ENCODE measurements at places on chromosomes 3 and 15.

GRCh38 chr15:33243869-33244268, 49.4 kb upstream of the FMN1 start:
- DNase-seq: peak; percentile 16

- DNase-seq: no peak
These were observed 5.6 kb downstream of the NEIL1 start for GRCh38 chr15:75352186-75353080.

DNA sequence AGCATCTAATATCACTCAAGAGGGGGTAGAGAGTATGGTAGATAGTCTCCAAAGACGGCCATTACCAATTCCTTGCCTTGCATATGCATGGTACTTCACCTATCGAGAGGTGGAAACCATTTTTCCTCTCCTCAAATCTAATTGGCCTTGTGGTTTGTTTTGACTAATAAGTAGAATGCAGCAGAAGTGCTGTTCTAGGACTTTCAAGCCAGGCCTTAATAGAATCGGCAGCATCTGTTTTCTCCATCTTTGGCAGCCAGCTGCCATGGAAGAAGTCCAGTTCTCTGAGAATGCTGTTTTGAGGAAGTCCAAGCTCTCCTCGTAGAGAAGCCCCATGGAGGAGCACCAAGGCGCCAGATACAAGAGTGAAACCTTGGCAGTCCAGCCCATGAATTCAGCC, 59.1 kb upstream of the RASGRP1 start:
- DNase-seq: no peak

DNA sequence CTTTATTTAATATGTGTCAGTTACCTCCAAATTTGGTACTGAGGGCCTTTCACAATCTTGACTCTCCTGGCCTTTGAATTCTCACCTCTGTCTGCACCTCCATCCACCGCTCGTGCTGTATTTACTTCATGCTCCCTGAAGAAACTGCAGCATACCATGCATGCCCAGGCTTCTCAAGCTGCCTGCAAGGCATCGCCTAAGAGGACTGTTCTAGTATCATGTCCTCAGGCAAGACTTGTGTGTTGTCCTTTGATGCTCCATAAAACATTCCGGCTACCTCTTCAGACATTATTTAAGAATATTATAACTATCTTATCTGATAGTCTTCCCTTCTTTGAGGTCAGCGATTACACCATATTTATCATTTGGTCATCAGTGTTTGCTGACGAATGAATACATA, 682.5 kb downstream of the NR2F2 start:
- DNase-seq: no peak

GRCh38 chr15:81480645-81481053, 106.6 kb upstream of the TMC3 start:
- peak; percentile 90 for DNase-seq

- no peak for DNase-seq
These were observed 356.3 kb downstream of the FOXP1 start for GRCh38 chr3:71227270-71227661.

DNA sequence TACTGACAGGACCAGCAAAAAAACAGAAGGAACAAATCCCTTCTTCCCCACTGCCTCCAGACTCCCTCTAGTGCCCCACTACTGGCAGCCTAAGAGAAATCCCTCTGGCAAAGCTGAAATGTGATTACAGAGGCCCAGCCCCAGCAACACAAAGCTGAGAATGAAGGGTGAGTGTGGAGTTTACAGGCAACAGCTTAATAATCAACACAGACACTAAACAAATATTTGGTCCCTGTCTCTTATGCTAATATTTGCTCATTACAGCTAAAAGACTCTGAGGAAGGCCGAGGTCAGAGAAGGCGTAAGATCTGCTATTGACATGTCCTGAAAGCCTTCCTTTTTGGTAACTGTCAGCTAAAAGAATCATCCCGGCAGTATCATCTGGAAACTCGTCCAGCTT, 308.5 kb upstream of the RASGRP1 start:
- no peak for DNase-seq

DNA sequence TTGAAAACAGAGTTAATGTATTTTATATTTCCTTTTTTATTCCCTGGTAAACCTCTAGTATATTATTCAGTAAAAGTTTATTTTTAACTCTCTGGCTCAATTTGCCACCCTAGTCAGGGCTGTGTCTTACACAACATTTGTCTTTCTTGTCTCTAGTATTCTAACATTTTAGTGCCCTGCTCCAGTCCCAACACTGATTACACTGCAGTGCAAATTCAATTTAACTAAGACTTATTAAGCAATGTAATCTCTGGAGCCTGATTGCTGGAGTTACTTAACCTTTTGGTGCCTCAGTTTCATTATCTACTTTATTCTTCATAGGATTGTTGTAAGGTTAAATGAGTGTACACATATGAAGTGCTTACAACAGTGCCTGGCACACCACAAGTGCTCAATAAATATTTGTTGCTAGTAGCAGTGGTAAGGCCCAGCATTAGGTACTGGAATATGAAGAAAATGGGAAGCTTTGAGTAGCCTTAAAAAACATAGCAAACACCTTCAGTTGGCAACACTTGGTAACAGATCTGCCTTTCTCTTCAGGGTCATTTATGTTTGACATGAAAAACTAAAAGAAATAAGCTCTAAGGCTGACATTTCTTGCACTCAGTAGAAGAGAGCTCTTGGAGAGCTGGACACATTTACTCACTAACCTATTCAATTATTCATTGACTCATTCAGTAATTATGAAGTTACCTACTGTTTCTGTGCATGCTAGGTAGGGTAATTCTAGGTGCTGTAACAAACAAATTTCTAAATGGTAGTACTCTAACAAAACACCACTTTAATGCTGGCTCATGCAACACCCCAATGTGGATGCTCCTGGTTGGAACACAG, 364.5 kb upstream of the EPHA3 start:
- DNase-seq: no peak

DNA sequence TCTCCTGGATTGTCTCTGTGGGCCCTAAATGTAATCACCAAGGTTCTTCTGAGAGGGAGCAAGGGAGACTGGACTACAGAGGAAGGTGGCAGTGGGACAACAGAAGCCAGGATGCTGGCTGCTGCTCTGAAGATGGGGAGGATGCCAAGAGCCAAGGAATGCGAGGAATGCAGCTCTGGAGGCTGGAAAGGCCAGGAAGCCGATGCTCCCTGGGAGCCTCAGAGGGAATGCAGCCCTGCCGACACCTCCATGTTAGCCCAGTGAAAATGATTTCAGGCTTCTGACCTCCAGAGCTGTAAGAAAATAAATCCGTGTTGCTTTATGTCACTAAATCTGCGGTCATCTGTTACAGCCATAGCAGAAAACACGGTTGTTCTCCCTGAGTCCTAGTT, 44.1 kb downstream of the UMPS start:
- peak; percentile 75 for DNase-seq

- no peak for DNase-seq
These were observed 47.2 kb downstream of the CD86 start for GRCh38 chr3:122102191-122102935.

DNA sequence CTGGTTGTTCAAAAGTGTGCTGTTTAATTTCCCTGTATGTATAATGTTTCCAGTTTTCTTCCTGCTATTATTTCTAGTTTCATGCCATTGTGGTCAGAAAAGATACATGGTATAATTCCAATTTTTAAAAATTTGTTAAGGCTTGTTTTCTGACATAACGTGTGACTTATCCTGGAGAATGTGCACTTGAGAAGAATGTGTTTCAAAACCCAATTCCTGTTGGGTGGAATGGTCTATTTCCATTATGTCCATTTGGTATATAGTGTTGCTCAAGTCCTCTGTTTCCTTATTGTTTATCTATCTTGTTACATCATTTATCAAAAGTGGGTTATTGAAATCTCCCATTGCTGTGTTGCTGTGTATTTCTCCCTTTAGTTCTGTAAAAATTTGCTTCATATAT, 215.4 kb downstream of the GREM1 start:
- no peak for DNase-seq

- no peak for DNase-seq
These were observed 25.6 kb upstream of the RHO start for GRCh38 chr3:129502641-129503408.

- no peak for DNase-seq
These were observed 9.8 kb upstream of the PSMD6 start for GRCh38 chr3:64033069-64033468.

GRCh38 chr3:24829629-24830229, 335.1 kb upstream of the THRB start:
- DNase-seq: peak; percentile 33

DNA sequence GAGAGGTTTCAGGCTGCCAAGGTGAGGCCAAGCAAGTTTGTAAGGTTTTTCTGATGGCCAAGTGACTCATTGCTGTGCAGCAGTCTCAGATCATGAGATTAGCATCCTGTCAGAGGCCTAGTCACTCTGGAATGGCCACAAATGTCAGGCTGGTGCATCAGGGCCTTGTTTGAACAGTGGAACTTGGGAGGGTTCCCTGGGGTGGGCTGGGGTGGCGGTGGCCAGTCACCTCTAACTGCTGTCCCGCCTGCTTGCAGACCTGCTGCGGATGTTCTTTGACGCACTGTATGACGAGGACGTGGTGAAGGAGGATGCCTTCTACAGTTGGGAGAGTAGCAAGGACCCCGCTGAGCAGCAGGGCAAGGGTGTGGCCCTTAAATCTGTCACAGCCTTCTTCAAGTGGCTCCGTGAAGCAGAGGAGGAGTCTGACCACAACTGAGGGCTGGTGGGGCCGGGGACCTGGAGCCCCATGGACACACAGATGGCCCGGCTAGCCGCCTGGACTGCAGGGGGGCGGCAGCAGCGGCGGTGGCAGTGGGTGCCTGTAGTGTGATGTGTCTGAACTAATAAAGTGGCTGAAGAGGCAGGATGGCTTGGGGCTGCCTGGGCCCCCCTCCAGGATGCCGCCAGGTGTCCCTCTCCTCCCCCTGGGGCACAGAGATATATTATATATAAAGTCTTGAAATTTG, 2.8 kb upstream of the FAM131A start:
- DNase-seq: peak; percentile 44

GRCh38 chr3:71734881-71735280, 9.7 kb upstream of the EIF4E3 start:
- no peak for DNase-seq

- peak; percentile 15 for DNase-seq
These were observed 2.0 kb upstream of the RPUSD2 start for GRCh38 chr15:40567111-40567510.

- no peak for DNase-seq
These were observed 31.1 kb downstream of the ACKR4 start for GRCh38 chr3:132628157-132628556.

DNA sequence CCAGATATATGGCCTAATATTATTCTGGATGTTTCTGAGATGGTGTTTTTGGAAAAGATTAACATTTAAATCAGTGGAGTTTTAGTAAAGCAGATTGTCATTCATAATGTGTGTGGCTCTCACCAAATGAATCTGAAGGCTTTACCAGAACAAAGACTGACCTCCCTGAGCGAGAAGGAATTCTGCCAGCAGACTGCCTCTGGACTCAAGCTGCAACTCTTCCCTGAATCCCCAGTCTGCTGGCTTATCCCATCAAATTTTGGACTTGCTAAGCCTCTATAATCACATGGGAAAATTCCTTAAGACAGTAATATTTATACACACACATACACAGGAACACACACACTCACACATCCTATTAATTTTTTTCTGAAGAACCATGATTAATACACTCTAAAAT, 102.3 kb downstream of the FAM174B start:
- no peak for DNase-seq

DNA sequence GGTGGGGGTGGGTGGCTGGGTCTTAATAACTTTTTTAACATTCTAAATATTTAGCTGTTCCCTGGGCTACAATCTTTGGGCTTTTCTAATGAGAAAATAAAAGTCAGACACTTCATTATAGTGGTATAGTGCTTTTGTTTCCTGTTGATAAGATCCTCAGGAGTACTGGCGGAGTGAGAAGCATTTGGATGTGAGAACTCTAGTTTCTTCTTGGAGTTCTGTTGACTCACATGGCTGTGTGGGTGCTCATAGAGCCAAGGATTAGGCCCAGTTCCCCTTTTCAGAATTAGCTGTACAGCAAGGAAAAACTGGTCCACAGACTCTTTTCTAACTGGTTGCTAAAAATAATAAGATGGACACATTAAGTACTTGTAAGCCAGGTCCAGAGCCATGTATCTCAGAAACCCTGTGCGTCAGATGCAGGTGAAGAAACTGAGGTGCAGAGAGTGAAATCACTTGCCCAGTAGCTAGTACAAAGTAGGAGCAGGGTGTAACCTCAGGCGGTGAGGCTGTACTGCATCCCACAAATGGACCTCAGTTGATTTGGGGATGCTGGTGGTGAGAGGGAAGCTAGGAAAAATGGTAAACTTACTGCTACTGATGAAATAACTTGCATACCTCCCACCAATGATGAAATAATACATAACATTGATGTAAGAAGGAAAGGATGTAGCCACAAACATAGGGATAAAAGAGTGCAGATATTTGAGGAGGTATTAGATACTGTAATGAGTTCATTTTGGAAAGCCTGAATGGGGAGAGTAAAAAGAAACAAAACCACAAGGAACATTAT, 2.3 kb downstream of the ITPR1 start:
- no peak for DNase-seq

GRCh38 chr15:65783872-65784271, 8.2 kb downstream of the DENND4A start:
- no peak for DNase-seq

DNA sequence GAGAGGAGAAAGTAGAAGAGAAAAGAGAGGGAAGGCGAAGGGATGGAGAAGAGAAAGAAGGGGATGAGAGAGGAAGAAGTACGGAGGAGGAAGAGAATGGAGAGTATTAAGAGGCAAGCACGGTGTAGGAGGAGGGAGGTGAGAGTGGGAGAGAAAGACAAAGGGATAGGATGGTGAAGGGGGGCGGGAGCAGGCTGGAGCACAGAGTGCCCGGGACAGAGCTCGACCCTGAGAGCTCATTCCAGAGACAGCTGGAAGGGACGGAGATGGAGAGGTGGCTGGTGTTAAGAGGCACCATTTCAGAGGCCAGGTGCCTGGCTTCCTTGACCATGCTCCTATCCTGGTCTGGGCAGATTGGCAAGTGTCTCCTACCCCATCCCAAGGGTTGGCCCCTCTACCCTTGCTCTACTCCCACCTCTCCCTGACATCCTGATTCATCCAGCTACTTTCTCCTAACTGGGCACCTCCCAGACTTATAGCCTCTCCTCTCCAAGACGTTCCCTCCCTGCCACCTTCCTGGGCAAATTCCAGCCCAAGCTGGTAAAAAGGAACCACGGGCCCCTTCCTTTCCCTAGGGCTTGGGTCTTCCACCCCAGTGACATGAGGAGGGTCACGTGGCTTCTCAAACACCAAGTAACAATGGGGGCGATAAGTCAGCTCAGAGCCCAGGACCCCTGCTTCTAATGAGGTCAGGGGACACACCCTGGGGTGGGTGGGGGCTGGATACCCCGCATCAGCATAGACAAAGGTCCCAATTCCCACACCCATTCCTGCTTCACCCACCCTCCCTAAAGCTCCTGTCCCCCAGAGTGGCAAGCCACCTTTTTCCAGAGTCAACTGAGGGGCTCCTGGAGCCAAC, 1.1 kb downstream of the CLCN2 start:
- DNase-seq: no peak

GRCh38 chr3:14490255-14490654, 49.9 kb downstream of the GRIP2 start:
- DNase-seq: no peak

GRCh38 chr15:50702762-50703334, 16.3 kb upstream of the TRPM7 start:
- DNase-seq: peak; percentile 45

GRCh38 chr3:125375950-125376679, 990 bp upstream of the ZNF148 start:
- DNase-seq: peak; percentile 18

- peak; percentile 66 for DNase-seq
These were observed 10.0 kb downstream of the CCDC13 start for GRCh38 chr3:42763021-42763420.

GRCh38 chr3:20097015-20097414, 56.8 kb downstream of the KAT2B start:
- DNase-seq: no peak

- no peak for DNase-seq
These were observed 43.0 kb upstream of the USP3 start for GRCh38 chr15:63461230-63461985.
